ENCODE measurements at places on chromosomes 3 and 15.

GRCh38 chr15:70322051-70322668, 224.4 kb upstream of the TLE3 start:
- no peak for DNase-seq

DNA sequence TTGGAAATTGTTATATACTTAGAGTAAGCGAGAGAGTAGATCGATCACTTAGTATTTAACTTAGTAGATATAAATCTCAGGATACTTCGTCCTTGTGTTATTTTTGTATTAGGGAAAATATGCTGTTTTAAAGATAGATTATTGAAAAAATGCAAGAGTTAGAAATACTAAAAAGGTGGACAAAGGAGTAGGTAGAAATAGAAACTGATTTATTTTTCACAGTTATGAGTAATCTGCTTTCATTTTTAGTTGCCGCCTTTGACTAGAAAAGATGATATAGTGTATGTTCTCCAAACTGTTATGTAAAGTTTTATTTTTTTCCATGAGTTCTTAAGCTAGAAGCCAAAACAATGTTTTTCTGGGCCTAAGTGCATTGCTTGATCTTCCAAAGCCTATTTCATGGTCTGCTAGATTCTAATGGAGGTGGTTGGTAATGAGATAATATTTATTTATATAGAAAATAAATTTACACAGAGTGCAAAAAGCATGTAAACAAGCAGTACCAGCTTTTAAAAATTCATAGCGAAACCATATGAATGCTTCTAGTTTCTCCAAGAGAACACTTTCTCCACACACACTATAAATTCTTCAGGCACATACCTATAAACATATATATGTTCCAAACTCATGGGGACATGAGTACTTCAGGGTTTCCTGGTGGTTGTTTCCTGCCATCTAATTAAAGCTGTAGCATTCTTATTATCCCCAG, 61.1 kb downstream of the DIPK2A start:
- DNase-seq, result no peak

DNA sequence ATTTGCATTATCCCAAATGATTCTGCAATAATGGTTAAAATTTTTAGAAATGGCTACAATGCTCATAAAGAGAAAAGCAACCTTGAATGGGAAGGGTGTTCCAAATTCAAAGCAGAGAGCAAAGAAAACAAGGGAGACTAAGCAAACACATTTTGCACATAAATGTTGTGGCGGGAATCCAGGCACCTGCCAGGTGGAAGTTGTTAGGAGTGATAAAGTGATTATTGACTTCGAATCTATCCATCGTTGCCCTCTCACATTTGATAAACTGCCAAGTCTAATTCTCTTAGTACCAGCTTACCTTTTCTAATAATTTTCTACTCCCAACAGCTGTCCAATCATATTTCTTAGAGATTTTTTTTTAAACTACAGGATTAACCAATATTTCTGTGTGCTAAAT, 244.5 kb downstream of the CACNA2D3 start:
- no peak for DNase-seq

DNA sequence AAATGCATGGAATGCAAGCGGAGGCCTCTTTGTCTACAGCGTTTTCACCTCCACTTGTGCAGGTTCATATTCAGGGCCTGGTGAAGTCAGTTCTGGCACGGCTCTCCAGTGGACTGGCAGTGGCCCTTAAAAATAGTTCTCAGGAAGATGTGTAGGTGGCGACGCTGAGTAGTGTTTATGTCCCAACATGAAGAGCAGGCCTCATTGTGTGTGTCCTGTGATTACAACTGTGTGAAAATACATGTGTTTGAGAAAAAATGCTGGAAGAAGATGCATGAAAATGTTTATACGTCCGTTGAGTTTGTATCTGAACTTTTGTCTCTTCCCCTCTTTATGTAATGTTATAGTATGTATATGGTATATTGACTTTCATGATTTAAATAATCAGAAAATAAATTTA, 7.2 kb downstream of the LIPC start:
- peak; percentile 64 for DNase-seq

GRCh38 chr3:156865732-156866131, 39.6 kb downstream of the LEKR1 start:
- no peak for DNase-seq
